Mesothelial cell of epicardium (in vitro differentiated cells): ENCODE measurements at places on chromosomes 12 and 14.
A peak's percentile ranks its signal among the peaks of the same experiment; 100 is the strongest.

- no peak for DNase-seq
These were observed 152.2 kb upstream of the RASSF8 start for GRCh38 chr12:25806271-25806670.

- DNase-seq, result peak; percentile 54
These were observed at the start of gene DNAAF2 for GRCh38 chr14:49634547-49635334. Gene DNAAF2, minus strand, starts transcription at chr14:49635244. Its CDS starts 95 bp downstream, at chr14:49635149.

DNA sequence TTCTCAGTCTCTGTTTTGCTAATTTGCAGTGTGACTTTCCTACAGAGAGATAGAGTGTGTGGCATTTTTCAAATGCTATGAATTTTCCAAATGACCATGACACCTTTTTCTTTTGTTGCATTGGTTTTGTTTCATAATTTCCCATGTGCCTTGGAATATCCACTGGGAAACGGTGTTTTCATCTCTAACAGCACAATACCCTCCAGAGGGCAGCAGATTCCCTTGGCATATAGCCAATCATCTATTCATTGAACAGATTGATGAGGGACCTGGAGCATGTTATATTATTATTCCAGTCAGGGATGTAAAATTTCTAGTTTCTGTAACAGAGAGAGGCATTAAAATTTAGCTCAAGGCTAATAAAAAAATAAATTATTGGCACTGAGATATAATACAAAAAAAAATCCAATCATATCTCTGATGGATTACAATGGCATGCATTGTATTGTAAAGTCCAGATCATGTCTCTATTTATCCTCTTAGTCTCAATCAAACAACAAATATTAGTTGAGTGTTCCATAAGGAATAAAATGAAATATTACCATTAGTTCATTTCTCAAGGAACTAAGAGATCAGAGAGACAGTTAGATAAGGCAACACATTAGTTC lies 29.6 kb upstream of the NTN4 start:
- DNase-seq, result no peak

DNA sequence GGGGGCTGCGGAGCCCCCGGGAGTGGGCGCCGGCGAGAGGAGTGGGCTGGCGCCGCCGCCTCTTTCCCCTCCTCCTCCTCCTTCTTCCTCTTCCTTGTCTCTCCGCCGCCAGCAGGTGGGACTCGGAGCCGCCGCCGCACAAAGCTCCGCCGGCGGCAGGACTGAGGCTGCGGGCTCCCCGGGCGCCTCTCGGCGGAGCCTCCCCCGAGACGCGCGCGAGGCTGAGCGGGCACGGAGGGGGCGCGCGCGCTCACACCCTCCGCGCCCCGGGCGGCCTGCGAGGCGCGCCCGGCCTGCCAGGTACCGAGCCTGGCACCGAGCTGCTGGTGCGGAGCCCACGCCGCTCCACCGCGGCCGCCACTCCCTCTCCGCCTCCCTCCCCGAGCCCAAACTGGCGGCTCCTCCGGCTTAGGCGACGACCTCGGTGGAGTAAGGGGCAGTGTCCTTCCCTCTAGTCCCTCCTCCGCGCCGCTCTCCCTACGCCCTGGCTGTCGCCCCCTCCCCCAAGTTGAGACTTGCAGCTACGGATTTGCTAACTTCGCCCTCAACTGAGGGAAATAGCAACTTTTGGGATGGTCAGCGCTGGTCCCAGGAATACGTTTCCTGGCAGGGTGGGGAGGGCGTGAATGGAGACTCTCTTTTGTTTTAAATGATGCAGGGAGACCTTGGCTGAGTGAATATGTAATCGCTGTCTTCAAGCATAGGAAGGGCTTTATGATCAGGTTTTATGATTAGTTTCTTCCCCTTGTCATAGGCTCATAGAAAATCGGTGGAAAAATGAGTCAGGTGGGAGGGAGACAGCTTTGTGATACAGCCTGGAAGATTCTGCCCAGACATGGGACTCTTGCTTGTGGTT lies 199.5 kb upstream of the CAND1 start:
- DNase-seq, result peak; percentile 67

- DNase-seq, result no peak
These were observed 81.4 kb downstream of the PAPOLA start for GRCh38 chr14:96583569-96584041.

DNA sequence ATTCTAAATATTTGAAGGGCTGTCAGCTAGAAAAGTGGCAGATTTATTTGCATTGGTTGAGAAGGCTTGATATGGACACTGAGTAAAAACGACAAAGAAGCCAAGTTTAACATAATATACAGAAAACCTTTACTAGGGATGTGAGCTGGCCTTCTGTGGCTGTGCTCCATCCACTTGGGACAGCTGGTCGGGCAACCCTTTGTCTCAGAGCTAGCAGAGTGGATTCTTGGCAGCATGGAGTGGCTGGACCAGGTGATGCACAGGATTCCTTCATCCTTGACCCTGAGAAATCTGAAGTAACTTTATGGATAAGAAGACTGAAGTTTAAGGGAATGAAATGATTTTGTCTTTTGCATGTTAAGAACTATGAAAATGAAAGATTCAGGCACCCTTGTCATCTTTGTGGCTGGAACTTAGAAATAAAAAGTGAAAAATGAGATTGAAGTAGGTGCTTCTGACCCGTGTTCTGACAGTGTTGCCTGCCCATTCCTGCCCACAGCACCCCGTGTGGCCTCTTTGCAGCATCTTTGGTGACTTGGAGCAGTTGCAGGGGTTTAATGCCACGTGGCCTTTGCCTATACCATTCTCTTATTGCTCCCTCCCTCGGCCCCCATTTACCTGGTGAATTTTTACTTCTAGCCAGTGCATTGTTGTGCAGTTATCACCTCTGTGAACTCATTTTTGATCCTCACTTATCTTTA lies 32.6 kb downstream of the PELI2 start:
- no peak for DNase-seq

- no peak for DNase-seq
These were observed 49.8 kb downstream of the NOC4L start for GRCh38 chr12:132194056-132194455.
